Esophagus mucosa (tissue), 1 donor: ENCODE measurements at places on chromosomes 6 and 20.

DNA sequence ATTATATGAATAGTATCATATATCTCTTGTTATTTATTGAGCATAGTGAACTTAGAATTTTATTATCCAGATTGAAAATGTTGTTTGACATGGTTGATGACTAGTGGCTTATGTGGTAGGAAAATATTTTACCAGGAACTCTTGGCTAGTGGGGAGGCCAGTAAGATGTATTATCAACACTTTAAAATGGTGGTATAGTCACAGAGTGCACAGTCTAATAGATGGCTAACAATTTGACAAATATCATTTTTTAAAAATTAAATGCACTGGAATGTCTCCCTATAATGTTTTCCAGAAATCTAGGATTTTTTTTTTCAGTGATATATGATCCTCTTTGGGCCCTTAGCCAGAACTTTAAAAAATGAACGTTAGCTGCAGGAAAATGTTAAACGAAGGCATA lies 26.9 kb upstream of the EYA4 start:
- no peak for ATAC-seq

DNA sequence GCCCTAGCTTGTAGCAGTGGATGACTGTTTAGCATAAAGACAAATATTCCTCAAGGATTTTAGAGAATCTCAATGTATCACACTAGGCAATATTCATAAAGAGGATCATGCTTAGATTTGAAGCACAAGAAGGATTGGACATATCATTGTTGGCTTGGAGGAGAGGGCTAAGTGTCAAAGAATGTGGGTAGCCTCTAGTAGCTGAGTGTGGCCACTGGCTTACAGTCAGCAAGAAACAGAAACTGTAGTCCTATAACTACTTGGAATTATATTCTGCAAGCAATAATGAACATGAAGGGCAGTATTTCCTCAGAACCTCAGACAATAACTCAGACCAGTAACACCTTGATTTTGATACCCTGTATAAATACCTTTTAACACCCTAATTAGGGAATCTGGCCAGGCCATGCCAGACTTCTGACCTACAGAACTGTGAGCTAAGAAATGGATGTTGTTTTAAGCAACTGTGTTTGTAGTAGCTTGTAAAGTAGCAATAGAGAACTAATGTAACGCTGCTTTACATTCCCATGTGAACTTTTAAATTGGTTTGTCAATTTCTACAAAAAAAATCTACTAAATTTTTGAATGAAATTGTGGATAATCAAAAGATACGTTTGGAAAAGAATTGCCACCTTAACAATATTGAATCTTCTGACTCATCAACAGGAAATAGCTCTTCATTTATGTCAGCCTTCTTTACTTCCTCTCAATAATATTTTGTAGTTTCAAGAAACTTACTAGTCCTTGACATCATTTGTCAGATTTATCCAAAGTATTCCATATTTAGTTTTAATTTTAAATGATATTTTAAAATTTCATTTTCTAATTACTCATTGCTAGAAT lies 65.2 kb upstream of the RSPO3 start:
- ATAC-seq = no peak

DNA sequence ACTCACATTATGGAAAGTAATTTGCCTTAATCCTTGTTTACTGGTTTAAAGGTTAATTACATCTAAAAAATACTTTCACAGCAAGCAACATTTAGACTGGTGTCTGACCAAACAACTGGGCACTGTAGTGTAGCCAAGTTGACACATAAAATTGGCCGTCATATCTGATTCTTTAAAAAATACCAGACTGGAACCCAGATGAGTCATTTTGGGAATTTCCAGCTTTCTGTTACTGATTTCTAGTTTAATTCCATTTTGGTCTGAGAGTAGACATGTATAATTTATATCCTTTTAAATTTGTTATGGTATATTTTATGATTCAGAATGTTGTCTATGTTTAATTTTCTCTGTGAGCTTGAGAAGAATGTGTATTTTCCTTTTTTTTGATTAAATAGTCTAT lies 44.1 kb downstream of the SCP2D1 start:
- ATAC-seq = no peak

- no peak for ATAC-seq
Measured at GRCh38 chr6:7535498-7535897, 6.0 kb upstream of the DSP start.

DNA sequence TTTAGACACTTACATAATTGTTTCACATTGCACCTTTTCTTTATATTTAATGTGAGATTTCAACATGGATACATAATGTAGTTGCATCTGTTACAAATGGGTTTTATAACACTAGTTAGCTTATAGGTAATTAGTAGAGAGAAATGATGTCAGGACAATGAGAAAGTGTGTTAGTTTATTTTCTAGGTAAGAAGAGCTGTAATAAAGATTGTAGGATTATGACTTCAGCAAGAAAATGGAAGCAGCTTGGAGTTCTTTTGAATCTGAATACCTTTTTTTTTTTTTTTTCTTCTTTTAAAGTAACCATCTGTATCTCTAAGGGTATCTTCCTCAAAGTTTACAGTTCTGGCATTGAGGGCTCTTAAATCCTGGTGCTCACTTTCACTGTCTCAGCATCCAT lies 35.3 kb downstream of the CD2AP start:
- no peak for ATAC-seq

GRCh38 chr20:53579581-53580375 lies 13.9 kb downstream of the ZNF217 start:
- ATAC-seq = peak; percentile 57

GRCh38 chr20:3630429-3630828 lies 32.8 kb downstream of the GFRA4 start:
- no peak for ATAC-seq
